Stimulated activated CD4-positive, alpha-beta T cell treated with anti-CD3 and anti-CD28 coated beads, Interleukin-1b, Interleukin-23, amount 100 ng/mL, for 1 hour (primary cell): ENCODE measurements at places on chromosomes 7 and 10.

DNA sequence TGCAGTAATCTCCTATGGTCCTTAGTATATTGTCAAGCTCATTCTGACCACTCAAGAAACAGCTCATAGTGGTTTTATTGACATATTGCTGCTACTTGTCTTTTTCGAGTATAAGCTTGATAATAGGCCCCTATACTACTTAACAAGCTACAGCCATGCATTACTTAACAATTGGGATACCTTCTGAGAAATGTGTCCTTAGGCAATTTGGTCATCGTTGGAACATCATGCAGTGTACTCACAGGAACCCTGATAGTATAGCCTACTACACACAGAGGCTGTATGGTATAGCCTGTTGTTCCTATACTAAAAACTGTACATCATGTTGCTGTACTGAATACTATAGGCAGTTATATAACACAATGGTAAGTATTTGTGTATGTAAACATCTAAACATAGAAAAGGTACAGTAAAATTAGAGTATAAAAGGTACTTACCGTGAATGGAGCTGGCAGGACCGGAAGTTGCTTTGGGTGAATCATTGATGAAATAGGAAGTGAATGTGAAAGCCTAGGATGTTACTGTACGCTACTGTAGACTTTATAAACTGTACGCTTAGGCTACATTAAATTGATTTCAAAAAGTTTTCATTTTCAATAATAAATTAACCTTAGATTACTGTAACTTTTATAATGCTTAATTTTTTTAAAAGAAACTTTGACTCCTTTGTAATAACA, 160.9 kb downstream of the LRRC4 start:
- DNase-seq, result no peak

- no peak for DNase-seq
These were observed 160.5 kb upstream of the PRSS58 start for GRCh38 chr7:142418326-142418725.

- peak; percentile 7 for DNase-seq
These were observed 87.0 kb downstream of the TBXAS1 start for GRCh38 chr7:139915864-139916716.

DNA sequence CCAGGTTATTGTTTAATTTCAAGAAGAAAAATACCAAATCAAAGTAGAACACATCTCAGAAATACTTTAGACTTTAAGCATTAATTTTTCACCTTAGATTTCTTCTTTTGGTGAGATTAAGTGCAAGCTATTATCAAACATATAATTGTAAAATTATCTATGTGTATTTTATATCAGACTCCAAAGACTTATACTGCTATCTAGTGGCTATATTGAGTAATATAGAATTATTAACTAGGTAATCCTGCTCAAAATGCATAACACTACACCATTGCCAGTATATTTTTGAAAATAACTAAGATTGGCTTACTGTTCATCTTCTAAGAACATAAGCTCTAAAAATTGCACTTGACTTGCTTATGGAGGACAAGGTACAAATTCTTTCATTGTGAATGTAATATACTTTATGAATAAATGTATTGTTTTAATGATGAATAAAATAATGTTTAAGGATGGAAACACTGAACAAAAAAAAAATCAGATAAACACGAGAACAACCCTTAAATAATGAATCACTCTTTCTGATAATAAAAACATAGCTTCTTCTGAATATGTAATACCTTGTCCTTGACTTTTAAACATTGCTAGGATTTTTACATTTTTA, 86.7 kb upstream of the GNAI1 start:
- no peak for DNase-seq

GRCh38 chr7:114645451-114645850, 230.8 kb downstream of the FOXP2 start:
- DNase-seq, result no peak

- DNase-seq, result no peak
These were observed 104.5 kb downstream of the CCSER2 start for GRCh38 chr10:84432891-84433290.

- DNase-seq, result no peak
These were observed 65.6 kb downstream of the NOD1 start for GRCh38 chr7:30412782-30413504.

DNA sequence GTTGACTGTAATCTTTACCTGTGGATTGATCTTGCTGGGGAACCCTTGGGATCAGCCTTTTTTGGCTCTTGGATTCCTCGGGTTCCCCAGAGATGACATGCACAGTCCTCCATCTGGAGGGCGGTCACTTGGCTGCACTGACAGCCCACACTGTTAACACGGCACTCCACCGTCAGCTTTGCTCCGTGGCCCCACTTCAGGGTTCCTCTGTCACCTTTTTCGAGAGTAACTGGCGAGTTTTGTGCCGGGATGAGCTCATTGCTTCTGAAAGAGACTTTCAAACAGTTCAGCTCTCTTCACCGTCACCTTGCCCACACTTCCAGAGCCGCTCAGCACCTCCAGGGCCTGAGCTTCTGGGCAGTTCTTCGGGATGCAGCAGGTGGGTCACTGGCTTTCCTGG, 42.4 kb downstream of the PROSER2 start:
- DNase-seq, result no peak

- DNase-seq, result no peak
These were observed 53.6 kb downstream of the VIPR2 start for GRCh38 chr7:159091041-159091440.

DNA sequence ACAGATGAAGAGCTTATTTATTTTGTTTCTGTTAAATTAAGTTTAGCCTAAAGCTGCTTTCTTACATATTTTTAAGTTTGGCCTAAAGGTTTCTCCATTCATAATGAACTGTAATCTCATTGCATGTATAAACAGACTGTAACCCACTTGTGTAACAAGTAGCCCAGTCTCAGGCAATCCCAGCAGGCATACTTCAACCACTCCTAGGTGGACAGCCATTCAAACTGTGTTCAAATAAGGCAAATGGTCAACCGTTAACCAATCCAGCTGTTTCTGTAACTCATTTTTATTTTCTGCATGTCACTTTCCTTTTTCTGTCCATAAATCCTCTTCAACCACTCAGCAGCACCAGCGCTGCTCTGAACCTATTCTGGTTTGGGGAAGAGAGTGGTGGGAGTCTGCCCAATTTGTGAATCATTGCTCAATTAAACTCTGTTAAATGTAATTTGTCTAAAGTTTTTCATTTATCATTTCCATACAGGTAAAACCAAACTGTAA, 35.9 kb downstream of the PHYHIPL start:
- no peak for DNase-seq

DNA sequence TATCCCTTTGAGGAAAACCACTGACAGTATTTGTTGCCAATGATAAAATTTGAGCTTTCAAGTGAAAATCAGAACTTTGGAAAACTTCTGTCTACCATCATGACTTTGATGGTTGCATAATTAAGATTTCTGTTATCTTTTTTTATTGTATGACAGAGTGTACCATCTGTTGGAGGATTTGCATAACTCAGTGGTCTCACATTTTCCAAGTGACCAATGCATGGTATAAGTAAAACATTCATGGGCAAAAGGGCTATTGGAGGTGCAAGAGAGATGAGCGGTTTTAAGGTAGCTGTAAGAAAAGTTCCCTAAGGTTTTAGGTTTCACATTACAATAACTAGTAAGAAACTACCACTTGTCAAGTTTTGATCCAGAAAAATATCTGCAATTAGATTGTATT, 625.3 kb downstream of the PARD3 start:
- DNase-seq, result no peak

- no peak for DNase-seq
These were observed 193.0 kb downstream of the PCDH15 start for GRCh38 chr10:54607983-54608382.

GRCh38 chr10:33323721-33324120, 10.7 kb downstream of the NRP1 start:
- no peak for DNase-seq

DNA sequence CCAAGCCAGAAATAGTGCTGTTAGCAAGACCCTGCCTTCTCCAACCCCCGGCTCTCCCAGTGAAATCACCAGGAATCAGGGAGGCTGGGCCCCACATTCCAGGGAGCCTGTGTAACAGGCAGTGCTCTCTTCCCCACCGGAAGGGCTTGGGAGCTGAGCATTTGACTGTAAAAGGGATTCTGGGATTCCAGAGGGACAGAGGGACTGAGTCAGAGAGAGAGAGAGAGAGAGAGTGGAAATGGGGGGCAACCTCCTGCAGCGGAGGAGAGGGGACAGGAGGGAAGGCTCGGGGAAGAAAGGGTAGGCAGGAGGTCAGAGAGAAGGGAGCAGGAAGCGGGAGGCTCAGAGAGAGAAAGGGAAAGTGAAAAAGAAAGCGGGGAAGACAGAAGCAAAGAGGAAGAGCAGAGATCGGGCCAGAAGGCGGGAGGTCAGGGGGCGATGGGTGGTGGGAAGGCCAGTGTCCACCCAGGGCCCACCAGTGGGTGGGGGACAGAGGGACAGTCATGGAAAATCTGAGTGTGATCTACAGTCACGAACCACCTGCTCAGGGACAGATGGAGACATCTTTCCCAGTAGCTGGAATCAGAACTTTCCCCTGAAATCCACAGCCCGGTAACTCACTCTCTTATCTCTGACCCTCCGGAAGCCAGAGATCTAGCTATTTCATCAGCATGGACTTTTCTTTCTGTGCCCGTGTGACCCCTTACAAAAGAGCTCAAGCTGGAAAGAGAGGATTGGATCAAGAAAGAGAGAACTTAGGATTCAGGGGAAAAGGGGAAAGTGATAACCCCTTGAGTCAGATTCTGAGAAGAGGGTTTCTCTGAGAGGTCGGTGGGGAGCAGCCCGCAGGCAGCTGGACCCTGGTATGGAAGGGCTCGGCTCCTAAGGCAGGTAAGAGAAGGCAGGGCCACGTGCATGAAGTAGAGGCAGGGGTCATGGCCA, 4.6 kb upstream of the SERPINE1 start:
- no peak for DNase-seq

GRCh38 chr7:101363734-101364374, 1.2 kb downstream of the COL26A1 start:
- peak; percentile 52 for DNase-seq

DNA sequence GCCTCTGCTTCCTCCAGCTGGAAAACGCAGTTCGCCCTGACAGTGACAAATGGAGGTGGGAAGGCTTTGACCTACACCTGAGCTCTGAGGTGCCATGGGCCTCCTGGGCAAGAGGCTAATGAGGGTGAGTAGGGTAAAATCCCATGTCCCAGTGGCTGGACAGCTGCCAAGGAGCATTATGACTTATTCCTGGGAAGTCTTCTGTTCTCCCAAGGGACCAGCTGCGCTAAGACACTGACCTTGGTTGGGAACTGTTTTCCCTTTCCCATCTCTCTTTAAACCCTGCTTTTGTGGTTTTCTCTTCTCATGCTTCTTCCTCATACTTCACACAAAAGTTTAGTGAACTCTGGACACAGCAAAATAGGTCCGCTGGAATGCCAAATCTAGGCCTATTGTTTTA, 72.6 kb downstream of the COPG2 start:
- no peak for DNase-seq

- DNase-seq, result no peak
These were observed 2.3 kb downstream of the DDIT4 start for GRCh38 chr10:72276013-72276387.

GRCh38 chr7:26664274-26664673, 200.1 kb downstream of the SKAP2 start:
- DNase-seq, result no peak
